Esophagus squamous epithelium (tissue), 5 donors: ENCODE measurements at places on chromosomes 4 and X. TPM values are rescaled to one million over a fixed set of nuclear protein-coding genes. Genes with fewer than 3 reads are reported as not detected.

DNA sequence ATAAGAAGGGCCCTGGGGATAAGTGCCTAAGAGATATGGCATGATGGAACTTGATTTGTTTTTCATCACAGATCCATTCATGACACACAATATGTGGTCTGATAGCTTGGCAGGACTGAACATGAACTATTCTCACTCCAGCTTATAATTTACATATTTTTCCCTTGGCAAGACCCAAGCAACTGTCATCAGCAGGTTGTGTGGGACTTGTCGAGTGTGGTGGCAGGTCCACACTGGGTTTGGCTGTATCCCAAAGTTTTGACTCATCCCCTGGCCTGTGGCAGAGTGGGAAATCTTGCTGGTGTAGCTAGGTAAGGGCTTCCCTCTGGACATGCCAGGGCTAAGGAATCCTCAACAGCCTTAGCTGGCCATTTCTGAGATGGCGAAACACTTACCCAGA, 81.0 kb upstream of the STIM2 start:
- DNase-seq, result no peak

Gene ZFP92
- 0.11 TPM for total RNA-seq

- DNase-seq, result no peak
Observed at GRCh38 chr4:153528705-153529485, 62.7 kb downstream of the TMEM131L start.

Gene SAGE1
- total RNA-seq, result not detected

- DNase-seq, result no peak
Observed at GRCh38 chr4:683982-684622, 4.8 kb downstream of the SLC49A3 start.

Gene ADGRG4
- not detected for total RNA-seq

- no peak for DNase-seq
Observed at GRCh38 chr4:27703771-27704170, 843.1 kb downstream of the STIM2 start.
